ENCODE measurements at places on chromosomes 5 and 9. TPM values are rescaled to one million over a fixed set of nuclear protein-coding genes. Genes with fewer than 3 reads are reported as not detected.

OTULINL gene
- 0.50 TPM for total RNA-seq

AQP7 gene
- 0.13 TPM for total RNA-seq

NEUROG1 gene
- total RNA-seq: not detected

TARS1 gene
- 323 TPM for total RNA-seq
